ENCODE measurements at places on chromosomes 13 and 19.

GRCh38 chr13:97423300-97424045 lies 10.5 kb upstream of the RAP2A start:
- DNase-seq, result no peak

DNA sequence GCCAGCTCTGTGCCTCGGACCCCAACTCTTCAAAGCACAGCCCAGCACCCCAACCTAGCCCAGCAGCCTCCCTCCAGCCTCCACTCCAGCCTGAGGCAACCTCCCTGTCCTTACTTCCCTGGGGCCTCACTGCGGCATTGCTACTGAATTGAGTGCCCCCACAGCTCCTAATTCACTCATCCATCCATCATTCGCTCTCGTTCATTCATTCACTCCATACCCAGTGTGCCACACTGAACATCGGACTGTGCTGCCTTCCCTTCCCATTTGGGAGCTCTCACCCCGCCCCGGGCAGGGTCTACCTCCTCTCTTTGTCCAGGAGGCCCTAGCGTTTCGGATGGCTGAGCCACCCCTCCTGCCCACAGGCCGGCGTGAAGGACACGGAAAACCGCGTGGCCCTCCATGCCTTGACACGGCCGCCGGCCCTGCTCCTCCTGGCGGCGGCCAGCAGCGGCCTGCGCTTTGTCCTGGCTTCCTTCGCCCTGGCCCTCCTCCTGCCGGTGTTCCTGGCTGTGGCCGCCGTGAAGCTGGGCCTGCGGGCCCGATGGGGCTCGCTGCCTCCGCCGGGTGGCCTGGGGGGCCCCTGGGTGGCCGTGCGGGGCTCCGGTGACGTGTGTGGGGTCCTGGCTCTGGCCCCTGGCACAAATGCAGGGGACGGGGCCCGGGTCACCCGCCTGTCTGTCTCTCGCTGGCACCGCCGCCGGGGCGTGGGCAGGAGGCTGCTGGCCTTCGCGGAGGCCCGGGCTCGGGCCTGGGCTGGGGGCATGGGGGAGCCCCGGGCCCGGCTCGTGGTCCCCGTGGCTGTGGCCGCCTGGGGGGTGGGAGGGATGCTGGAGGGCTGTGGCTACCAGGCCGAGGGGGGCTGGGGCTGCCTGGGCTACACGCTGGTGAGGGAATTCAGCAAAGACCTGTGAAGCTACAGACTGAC lies 1.3 kb downstream of the NAT14 start:
- no peak for DNase-seq

GRCh38 chr19:57099199-57099661 lies 20.6 kb upstream of the USP29 start:
- DNase-seq, result no peak

DNA sequence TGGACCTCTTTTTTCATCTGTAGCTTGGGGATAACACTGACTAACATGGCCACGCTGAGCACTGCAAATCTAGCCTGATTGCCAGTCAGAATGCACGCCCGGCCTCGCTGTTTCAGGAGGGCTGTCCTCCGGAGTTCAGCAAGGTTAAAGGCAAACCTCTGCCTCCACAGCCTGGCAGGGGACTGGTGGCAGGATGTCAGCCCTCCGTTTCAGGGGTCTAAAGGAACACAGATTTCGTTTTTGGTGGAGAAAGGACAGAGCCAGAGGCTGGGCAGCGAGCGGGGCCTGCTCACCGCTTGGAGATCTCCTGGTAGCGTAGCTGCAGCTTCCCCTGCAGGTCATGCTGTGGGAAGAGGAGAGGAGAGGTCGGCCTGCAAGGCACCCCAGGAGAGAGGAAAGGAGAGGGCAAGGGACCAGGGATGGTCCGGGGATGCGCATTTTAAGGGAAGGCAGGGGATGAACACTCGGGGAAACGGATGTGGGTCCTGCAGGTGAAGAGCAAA lies 560 bp downstream of the NDUFA7 start:
- no peak for DNase-seq

- no peak for DNase-seq
Measured at GRCh38 chr13:78598966-78599644, 4.2 kb downstream of the POU4F1 start.

DNA sequence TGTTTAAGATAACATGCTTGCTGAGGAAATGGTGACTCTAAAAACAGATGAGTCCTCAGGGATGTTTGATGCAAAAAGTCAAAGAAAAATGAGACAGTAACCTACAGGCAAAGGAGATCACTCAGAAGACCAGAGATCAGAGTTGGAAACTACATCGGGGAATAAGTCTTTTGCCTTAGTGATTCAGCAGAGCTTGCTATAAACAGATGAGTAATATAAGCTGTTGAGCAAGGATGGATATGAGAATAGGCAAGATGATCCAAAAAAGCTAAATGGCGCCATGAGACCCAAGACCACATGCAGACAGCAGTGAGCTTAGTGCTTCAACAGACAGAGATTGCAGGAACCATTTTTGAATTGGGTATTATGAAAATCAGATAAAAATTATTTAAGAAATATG lies 168.6 kb downstream of the POSTN start:
- DNase-seq, result no peak

- no peak for DNase-seq
Measured at GRCh38 chr19:39144290-39145071, 18.9 kb downstream of the PAK4 start.

DNA sequence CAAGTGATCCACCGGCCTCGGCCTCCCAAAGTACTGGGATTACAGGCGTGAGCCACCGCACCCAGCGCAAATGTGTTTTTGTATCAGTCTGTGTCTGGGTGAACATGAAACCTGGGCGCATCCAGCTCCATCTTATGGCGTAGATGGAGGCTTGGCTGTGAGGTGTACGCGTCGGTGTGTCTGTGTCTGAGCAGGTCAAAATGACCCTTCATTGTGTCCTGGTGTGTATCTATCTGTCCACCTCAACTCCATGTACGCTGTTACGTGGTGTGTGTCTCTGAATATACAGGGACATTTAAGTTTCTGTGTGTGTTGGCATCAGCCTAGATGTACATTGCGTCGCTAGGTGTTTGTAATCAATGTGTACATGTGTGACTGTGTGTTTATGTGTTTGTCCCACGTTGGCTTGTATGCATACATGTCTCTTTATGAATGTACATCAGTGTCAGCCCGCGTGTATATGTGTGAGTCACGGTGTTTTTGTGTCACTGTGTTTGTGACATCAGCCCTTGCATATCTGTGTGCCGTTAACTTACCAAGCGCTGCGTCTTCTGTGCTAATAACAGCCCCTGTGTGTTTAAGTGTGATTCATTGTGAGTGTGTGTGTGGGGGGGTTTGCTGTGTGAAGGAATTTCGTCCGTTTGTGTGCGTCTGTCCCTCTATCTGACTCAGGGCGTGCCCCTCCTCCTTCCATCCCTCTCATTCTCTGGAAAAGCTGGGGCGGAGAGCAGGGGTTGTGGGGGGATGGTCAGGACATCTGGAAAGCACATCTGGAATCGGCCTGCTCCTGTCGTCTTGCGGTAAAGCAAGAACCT lies 6.4 kb downstream of the AXL start:
- no peak for DNase-seq

DNA sequence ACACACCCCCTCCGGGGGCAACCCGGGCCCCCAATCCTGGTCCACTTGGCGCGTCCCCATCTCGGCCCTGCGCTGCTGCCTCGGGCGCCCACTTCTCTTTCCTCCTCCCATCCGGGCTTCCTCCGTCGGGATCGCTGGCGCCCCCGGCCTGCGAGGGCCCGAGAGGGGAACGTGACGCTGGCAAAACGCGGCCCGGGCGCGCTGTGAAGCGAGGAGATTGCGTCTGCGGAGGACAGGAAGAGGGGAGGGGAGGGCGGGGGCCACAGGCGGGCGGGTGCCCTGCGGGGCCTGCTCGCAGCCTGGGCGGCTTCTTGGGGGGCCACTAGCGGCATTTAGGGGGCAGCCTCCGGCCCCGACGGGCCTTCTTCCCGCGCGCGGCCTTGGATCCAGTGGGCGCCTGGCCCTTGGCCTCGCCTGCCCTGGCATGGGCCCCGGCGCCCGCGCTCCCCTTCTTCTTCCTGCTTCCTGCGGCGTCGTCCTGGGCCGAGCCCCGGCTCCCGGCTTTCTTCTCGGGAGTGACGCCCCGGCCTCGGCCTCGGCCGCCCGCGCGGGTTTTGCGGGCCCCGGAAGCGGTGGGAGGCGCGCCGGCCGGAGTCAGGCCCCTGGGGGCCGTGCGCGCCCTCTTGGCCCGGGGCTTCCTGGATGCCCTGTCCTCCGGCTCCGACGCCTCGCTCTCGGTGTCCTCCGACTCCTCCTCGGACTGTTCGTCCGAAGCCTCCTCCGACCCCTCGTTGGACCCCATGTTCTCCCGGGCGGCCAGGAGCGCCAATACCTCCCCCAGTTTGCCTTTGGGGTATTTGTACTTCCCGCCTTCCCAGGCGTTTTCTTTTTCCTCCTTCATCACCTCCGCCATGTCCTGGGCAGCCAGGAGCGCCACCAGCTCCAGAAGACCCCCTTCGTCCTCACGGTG lies 2.2 kb downstream of the PNMA8B start:
- no peak for DNase-seq
